ENCODE measurements at places on chromosomes 5 and 9.

DNA sequence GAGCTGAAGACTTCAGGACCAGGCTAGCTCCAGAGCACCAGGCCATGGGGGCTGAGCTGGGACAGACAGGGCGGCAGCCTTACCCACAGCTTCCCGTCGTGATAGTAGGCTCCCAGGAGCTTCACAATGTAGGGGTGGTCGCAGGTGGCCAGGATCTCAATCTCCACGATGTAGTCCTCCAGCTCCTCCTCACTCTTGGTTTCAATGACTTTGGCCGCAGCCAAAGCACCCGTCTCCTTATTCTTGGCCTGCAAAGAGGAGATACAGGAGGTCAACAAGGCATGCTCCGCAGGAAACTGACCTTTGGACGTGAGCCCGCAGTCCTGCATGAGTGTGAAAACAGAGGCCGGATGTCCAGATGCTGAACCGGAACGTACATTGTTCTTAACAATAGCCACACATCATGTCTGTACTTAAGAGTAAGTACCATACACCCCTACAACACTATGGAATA lies 31.5 kb downstream of the STK10 start:
- no peak for DNase-seq

DNA sequence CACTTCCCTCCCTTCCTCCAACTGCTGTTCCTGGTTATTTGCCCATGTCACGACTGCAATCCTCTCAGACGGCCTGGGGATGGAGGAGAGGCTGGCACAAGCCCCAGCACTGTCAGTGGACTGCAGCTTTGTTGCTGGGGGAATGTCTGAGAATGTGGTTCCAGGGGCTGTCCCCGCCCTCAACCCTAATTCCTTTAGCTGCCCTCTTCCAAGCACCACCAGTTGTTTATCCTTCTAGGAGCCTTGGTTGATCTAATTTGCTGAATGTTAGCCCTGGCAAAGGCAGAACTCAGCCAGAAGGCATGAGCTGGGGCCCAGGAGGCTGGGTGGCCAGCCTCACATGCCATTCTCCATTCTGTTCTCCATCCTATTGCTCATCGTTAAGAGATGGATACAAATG lies 51.6 kb downstream of the ADAM19 start:
- DNase-seq, result no peak

- peak; percentile 49 for DNase-seq
Measured at GRCh38 chr5:131268758-131269370, 5.0 kb downstream of the CDC42SE2 start.

GRCh38 chr5:39420482-39421145 lies 4.2 kb downstream of the DAB2 start:
- DNase-seq, result peak; percentile 72

DNA sequence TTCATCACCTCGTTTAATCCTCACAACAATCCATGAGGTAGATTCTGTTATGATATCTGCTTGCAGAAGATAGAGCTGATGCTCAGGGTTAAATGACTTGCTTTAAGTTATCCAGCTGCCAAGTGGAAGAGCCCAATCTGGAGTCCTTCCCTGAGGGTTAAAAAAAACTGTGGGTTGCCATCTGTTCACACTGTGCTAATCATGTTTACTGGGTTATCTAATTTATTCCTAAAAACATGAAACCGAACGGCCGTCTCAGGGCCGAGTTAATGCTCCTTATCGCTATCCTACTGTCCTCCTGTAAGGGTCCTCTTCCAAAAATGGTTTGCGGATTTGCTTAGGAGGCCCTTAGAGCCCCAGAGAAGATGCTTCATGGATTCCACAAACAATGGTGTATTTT lies 153.3 kb downstream of the YIPF5 start:
- no peak for DNase-seq

DNA sequence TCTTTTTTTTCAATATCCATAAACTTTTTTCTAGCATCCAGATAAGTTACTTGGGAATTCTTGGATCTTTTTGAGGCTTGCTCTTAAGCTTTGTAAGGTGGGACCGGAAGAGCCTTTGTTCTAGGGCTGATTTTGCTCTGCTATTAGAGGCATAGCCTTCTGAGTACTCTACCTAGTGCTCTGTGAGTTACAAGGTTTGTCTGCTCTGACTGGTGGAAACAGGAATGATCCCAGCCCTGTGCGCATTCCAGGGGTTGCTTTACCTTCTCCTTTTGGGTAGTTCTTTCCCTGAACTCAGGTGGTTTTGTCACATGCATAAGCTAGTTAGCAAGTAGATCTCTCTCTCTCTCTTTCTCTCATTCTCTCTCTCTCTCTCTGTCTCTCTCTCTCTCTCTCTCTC lies 180.8 kb upstream of the PCSK5 start:
- no peak for DNase-seq

GRCh38 chr9:28653216-28653615 lies 1079.9 kb upstream of the C9orf72 start:
- no peak for DNase-seq

GRCh38 chr5:130112246-130112645 lies 208.0 kb downstream of the CHSY3 start:
- no peak for DNase-seq

GRCh38 chr9:94919376-94920098 lies 193.0 kb downstream of the AOPEP start:
- peak; percentile 74 for DNase-seq

- DNase-seq, result no peak
Measured at GRCh38 chr5:24474685-24475084, 170.1 kb downstream of the CDH10 start.

DNA sequence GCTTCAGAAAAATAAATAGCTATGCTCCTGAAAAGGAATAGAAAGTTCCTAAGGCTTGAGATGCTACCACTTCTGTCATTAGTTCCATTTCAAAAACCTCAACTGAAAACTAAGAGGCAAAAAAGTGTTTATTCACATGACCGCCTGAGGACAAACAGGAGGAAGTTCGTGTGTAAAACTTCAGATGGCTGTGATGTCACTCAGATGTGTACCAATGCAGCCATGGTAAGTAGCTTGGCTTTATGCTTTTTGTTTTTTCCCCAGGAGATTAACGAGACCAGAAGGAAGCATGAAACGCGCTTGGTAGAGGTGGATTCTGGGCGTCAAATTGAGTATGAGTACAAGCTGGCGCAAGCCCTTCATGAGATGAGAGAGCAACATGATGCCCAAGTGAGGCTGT lies 33.0 kb downstream of the LMNB1 start:
- DNase-seq, result no peak

- DNase-seq, result no peak
Measured at GRCh38 chr9:102124465-102124864, 386.0 kb upstream of the GRIN3A start.

- DNase-seq, result peak; percentile 85
Measured at GRCh38 chr5:124692324-124692723, 54.1 kb downstream of the ZNF608 start.

- peak; percentile 72 for DNase-seq
Measured at GRCh38 chr9:115594557-115594956, 476.6 kb upstream of the TNC start.

GRCh38 chr9:35737143-35737542 lies 4.7 kb downstream of the CREB3 start:
- no peak for DNase-seq

DNA sequence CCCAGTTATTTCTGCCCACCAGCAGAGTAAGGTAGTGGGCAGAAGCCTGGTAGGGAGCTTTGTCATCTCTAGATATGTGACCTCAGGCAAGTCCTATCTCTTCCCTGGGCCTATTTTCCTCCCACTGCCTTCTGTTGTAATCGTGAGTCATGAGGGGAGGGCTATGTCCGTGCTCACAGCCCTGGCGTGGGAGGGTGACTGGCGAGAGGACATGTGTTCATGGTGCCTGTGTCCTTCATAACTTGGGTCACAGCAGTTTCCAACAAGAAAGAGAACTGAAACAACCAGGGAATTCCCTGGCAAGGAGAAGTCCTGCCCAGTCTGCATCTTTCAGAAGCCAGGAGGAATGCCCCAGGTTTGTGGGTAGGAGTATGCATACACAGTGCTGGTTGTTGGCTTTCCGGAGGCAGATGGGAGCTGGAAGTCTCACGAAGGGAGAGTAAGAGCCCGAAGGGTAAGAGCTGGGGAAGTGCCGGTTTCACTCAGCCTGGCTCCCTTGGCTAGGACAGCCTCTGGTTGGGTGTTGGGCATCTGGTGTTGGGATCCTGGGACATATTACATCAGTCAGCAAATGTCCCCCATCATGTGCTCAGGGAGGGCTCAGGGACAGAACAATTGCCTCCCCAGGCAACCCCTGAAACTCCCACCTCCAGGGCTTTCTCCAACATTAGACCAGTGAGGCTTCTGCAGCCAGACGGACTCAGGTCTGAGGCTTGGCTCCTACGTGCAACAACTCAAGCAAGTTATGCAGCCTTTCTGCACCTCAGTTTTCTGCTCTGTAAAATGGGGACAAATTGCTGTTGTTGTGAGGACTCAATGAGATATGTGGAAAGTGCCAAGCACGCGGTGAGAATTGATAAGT lies 4.3 kb upstream of the TIFAB start:
- peak; percentile 93 for DNase-seq

GRCh38 chr9:108033976-108034964 lies 544.7 kb upstream of the KLF4 start:
- peak; percentile 54 for DNase-seq

DNA sequence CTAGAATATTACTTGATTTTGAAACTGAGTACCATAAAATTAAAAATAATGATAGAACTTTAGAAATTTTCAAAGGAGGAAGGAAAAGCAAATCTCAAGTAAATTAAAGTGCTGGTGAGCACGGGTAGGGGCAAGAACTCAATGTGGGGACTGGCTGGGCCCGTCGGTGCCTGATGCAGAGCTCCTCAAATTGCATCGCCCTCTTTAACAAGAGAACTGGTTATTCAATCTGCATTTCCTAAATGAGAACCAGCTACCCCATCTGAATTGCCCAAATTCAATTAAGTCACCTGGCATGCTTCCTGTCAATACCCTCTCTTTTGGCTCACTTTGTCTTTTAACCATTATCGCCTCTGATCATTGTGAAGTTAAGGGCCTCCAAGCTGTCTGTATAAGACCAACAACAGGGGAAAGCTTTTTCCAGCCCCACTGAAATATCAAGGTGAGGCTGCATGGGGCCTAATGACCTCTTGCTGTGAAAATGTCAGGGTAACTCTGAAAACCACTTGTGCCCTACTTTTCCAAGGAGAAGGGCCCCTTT lies 316.7 kb downstream of the SLIT3 start:
- no peak for DNase-seq

DNA sequence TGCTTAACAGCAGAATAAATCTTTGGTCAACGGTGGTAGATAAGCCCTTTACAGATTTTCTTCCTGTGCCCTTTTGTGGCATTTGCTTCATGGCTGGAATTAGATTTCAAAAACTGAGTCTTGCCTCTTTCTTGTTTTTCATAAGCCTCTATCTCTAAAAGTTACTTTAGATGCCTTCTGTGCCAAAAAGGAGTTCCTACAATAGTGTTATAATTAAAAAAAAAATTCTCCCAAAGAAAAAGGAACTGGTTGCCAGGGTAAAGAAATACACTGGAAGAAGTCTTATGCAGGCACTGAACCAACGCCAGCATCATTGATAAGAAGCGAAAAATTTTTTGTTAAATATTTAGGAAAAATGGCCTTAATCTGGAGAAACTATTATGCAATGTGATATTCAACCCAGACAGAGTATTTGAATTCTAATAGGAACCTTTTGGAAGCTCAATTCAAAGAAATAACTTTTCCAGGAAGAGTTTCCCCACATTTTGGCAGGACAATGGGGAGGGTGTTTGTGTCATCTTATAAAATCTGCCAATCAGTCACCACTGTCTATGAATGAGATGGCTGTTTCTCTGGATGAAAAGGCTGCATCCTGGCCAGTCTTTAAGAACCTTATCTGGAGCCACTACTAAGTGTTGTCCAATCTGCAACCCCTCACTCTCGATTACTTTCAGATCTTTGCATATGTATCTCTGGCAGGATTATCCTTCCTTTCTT lies 608.1 kb downstream of the PDE4D start:
- no peak for DNase-seq

DNA sequence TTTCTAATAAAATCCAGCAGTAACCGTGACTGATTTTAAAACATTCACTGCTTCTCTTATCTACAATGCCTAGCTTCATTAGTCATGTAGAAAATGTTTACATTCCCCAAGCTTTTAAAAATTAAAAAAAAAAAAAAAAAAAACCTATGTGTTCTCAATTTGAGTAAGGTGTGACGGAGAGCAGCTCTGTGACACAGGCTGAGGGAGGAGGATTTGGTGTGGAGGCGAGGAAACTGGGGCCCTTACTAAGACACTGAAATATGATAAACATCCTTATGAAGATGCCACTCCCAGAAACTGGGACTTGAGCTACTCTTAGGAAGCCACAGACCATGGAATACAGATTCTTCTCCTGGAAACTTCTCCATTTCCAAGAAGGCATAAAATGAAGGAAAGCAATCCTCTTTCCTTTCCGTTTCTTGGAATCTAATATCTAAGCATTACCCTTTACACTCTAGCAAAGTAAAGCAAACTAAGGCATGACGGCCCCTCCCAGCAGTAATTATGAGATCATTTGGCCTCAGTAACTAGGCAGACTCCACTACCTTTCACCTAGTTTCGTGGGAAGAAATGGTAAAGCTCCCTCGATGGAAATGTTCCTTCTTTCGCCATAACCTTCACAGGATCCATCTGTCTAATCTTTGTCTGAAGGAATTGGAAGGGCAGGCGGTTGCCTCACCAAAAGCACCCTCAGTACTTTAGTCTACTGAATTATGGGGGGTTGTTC lies 23.5 kb downstream of the GRAMD2B start:
- peak; percentile 81 for DNase-seq

DNA sequence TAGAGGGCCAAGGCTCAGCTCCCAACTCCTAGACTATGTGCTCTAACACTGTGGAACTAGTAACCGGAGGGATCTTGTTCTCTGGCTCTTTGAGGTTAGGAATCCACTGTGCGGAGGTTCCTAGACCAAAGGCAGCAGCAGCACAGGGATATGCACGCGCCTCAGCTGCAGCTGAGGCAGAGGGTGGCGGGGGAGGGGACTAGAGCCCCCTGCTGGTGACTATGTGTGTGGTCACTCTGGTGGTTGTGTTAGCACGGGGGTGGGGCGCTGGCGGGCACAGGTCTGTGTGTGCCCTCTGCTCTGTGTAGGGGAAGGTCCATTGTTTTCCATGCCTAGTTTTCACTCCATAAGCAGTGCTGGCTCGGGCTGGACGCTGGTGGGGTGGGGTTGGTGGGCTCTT lies 458.0 kb upstream of the IZUMO3 start:
- DNase-seq, result no peak
